ENCODE measurements at places on chromosomes 13 and 19.
A peak's percentile ranks its signal among the peaks of the same experiment; 100 is the strongest.

GRCh38 chr13:98495627-98496478 lies 81.1 kb downstream of the STK24 start:
- DNase-seq: no peak

DNA sequence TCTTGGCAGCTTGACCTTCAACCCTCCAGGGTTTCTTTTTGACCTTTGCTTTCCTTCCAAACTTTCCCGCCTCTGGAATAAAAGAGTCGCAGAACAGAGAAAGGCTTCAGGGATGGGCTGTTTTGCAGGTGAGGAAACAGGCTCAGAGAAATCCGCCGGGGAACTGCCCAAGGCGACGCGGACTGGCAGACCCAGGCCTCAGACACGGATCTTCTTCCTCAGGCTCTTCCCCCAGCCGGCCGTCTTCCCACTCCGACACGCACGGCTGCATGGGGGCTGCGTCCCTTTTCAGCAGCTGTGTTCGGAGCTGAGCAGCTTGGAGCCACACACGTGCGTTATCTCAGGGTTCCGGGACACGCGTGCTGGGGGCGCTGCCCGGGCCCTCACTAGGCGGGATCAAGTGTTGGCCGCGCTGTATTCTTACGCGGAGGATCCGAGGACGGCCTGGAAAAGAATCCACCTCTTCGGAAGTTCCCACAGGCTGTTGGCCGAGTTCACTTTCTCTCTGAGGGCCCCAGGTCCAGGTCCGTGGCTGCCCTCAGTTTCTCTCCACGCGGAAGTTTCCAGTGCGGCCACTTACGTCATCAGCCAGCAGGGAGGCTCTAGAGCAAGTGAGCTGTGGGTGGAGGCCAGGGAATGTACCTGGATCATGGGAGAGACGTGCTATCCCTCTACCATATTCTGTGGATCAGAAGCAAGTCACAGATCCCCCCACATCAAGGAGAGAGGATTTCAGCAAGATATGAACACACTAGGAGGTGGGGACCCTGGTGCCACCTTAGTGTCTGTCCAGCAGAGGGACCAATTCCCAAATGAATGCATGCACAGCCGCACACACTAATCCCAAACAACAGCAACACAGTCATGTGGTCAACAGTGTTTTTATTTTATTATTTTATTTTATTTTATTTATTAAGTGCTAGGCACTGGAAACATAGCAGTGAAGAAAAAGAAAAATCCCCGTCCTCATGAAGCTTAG lies 100.4 kb downstream of the ING1 start:
- DNase-seq: no peak

DNA sequence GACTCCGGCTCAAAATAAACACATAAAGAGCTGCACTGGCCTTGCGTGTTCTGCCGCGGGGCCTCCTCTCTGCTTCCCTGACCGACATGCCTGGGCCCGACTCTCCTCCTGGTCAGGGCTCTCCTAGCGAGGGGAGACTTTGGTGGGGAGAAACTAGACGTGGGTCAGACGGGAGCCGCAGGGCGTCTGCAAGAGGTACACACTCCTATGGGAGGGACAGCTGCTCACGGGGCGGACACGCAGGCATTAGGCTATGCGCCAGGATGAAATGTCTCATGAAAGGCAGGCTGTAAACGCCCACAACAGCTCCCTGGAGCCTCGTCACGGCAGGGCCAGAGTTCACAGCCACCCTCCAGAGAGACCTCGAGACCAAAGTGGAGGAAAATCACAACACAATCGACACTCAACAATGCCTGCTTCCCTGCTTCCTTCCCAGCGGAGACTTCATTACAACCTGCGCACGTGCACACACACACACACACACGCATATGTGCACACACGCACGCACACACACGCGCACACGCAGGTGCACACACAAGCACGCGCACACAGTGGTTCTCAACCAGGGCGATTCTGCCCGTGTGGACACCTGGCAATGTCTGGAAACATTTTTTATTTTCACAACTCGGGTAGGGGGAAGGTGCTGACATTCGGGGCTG lies 5.8 kb downstream of the SLC39A3 start:
- no peak for DNase-seq

DNA sequence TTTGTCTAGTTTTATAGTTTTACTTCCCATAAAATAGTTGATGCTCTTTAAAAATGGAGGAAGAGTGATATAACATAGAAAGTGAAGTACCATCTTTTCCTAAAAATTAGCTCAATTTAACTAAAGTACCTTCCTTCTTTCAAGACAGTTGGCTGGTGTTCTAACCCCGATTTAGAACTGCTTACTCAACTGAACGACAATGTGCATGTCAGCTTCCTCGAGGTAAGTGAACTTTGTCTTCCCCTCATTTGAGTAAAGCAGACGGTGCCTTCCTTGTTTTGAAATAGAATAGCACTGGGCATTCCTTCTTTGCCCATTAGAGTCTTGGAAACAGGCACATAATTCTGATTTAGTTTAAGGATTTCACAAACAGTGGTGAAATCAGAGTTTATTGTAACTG lies 1519.2 kb downstream of the EFNB2 start:
- DNase-seq: no peak

DNA sequence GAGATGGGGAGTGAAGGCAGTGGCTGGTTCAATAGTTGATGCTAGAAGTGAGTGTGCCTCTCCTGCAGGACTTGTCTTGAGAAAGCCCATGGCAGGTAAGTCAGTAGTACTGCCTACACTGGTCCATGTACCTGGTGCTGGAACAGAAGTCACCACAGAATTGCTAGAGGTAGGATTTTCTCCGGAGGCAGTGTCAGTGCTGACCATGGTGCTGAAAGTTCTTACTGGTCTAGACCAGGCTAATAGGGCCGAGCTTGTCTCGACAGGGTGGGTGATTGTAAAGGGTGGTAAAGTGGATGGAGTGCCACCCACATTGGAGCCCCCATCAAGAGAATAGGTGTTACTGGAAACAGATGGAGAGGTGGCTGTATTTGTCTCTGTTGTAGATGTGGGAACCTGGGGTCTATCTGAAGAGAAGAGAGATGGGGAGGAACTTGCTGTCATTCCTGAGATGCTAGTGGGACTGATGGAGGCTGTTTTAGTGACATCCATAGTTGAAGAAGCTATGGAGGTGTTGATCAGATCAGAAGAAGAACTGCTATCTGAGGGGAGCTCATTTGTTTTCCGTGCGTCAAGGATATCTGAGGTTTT lies 36.6 kb downstream of the MUC16 start:
- peak; percentile 45 for DNase-seq

GRCh38 chr13:79451500-79451962 lies 29.4 kb upstream of the NDFIP2 start:
- peak; percentile 70 for DNase-seq

- no peak for DNase-seq
Observed at GRCh38 chr13:48175185-48175584, 57.8 kb upstream of the ITM2B start.

DNA sequence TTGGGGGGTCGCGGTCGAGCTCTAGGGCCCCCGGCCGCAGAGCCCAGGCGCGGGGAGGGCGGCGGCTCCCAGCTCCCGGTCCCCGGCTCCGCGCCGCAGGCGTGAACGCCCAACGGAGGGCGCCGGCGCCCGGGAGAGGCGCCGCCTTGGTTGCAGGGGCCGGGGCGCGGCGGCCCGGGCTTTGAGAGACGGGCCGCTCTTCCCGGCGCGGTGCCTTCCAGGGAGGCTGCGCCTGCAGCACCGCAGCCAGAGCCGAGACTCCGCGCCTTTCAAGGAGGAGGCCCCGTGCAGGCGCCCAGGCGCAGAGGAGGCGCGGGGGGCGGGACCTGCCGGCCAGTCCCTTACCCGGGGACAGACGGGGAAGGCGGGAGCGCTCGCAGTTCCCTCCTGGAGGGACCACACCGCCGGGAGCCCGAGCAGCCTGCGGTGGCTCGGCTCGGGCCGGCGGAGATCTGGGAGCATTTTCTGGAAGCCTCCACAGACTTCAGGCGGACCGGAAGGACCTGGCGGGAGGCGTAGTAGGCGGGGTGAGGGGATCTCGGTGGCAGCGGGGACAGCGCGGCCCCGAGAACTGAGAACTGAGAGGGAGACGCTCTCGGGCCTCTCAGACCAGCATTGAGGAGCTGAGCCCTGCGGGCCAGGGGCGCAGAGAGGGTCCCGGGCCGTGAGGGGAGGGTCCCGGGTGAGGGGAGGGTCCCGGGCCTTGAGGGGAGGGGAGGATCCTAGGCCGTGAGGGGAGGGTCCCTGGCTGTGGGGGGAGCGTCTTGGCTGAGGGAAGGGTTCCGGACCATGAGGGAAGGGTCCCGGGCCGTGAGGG lies 25.5 kb upstream of the MCF2L start:
- peak; percentile 75 for DNase-seq

DNA sequence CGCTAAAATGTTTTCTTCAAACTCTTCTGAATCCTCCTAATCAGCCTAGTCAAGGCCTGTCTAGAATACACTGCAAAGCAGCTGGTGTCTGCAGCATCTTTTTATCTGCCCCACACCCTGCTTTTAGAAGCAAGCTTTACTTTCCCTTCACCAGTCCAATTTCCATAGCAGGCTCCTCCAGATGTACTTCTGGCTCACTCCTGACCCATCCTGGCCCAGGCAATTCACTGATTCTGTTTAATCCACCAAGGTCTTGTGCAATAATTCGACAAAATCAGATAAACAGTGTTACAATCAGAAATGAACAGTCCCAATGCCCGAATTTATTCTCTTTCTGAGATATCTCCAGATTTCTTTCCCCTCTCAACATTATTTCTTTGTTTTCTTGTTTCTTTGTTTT lies 415.2 kb upstream of the SGCG start:
- DNase-seq: no peak

GRCh38 chr13:57996717-57997116 lies 365.2 kb downstream of the PCDH17 start:
- DNase-seq: no peak

DNA sequence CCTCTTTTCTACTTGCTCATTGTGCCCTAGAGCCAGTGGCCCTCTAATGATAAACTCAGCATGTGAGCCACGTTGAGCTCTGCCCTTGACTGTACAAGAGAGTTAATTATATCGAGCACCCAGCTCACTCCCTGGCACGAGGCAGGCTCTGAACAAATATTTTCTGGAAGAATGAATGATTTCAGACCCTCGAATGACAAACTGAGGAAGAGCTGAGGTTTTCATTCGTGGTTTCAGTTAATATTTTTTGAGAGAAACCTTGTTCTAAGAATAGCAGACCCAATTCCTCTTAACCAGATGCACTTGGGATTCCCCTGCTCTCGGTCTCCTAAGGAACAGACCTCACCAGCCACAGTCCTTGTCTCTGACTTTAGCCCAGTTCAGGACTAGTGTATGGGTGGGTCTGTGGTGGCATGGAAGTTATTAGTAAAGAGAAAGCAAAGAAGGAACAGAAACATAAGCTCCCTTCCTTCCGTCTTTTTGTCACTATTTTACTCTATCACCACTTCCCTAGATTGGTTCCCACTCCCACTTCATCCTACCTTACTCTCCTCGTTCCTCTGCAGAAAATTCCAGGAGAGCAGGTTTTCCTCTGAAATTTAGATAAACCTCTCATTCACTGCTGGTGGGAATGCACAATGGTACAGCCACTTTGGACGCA lies 22.1 kb upstream of the WDFY2 start:
- DNase-seq: no peak

DNA sequence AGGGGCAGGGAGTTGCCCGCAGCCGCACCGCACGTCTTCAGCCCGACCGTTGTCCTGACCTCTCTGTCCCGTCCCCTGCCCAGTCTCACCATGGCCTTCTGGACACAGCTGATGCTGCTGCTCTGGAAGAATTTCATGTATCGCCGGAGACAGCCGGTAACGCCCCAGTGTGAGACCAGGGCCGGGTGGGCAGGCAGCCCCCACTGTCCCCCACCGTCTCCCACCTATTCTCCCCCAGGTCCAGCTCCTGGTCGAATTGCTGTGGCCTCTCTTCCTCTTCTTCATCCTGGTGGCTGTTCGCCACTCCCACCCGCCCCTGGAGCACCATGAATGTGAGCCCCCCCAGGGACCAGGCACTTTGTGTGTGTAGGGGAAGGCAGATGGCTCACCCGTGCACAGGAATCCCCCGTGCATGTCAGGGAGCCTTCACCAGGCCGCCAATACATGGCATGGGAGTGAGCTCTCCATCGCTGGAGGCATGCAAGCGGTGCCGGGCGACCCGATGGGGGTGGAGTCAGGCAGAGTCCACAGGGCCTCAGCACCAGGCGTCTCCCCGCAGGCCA lies 1.4 kb downstream of the ABCA7 start:
- no peak for DNase-seq

DNA sequence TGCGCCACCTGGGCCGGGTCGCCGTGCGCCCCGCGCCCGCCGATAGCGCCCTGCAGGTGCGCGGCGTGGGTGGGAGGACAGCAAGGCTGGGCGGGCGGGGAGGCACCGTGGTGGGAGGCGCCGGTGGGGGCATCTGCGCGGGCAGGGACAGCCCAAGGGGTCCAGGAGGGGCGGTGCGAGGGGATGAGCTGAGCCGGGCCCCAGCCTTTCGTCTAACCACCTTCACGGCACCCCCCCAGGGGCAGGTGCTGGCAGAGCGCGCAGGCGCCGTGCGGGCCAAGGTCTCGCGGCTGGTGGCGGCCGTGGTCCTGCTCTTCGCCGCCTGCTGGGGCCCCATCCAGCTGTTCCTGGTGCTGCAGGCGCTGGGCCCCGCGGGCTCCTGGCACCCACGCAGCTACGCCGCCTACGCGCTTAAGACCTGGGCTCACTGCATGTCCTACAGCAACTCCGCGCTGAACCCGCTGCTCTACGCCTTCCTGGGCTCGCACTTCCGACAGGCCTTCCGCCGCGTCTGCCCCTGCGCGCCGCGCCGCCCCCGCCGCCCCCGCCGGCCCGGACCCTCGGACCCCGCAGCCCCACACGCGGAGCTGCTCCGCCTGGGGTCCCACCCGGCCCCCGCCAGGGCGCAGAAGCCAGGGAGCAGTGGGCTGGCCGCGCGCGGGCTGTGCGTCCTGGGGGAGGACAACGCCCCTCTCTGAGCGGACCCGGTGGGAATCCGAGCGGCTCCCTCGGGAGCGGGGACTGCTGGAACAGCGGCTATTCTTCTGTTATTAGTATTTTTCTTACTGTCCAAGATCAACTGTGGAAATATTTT lies 3.1 kb downstream of the KISS1R start:
- peak; percentile 21 for DNase-seq

GRCh38 chr19:48627201-48627864 lies 8.0 kb downstream of the SPHK2 start:
- no peak for DNase-seq

GRCh38 chr19:46481947-46482346 lies 10.6 kb upstream of the PNMA8A start:
- DNase-seq: no peak

DNA sequence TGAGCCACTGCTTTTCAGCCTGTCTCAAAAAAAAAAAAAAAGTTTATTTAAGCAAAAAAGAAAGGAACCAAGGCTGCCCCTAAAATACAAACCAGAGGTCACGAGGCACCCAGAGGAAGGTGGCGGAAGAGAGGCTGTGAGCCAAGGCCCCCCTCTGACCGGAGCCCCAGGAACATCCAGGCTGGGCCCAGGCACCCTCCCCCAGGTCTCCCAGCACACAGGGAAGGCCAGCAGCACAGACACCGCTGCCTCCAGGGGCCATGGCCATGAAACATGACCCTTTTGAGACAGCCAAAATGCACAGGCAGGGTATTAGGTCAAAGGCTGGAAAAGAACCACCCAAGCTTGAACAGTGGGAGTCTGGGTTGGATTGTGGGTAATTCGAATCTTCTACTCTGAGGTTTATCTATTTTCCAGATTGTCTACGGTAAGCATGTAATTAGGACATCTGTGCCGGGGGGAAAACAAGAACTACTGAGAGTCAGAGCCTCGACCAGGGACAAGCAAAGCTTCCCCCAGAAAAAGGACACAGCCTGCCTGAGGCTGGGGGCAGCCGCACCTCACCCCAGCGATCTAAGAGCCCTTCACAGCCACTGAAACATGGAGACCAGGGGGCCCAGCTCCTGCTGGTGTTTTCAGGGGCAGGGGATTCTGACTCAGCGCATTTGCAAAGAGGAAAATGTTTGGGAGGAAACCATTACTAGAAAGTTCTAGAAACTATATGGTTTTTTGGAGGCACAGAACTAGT lies 8.4 kb downstream of the PEX11G start:
- DNase-seq: no peak

Data from urothelium cell line (cell line).